Daoy (cell line): ENCODE measurements at places on chromosomes 12 and 14. TPM values are rescaled to one million over a fixed set of nuclear protein-coding genes. Genes with fewer than 3 reads are reported as not detected.

CMA1 gene
- total RNA-seq: not detected in 2 replicates

FAM222A gene
- total RNA-seq: 1.0 and 2.4 TPM in 2 replicates

PLEKHD1 gene
- 0.06 TPM in 1 of 2 replicates, not detected in the other for total RNA-seq

TRHDE gene
- 7.9 and 10.7 TPM in 2 replicates for total RNA-seq

AICDA gene
- not detected in 2 replicates for total RNA-seq

HSPB8 gene
- total RNA-seq: 56.1 and 58.4 TPM in 2 replicates

B3GNT4 gene
- not detected in 2 replicates for total RNA-seq

IFNG gene
- total RNA-seq: not detected in 2 replicates

CLEC2A gene
- total RNA-seq: not detected in 2 replicates

PIWIL1 gene
- 0.68 and 1.8 TPM in 2 replicates for total RNA-seq

GZMB gene
- not detected in 2 replicates for total RNA-seq

INSM2 gene
- 0.17 TPM in 1 of 2 replicates, not detected in the other for total RNA-seq

ACOT6 gene
- total RNA-seq: not detected in 2 replicates

PPP1R1A gene
- not detected in 2 replicates for total RNA-seq

TFCP2 gene
- total RNA-seq: 4.9 and 9.5 TPM in 2 replicates

P2RX2 gene
- total RNA-seq: not detected in 2 replicates

CD163 gene
- under 0.01 TPM in 1 of 2 replicates, not detected in the other for total RNA-seq

NTS gene
- not detected in 2 replicates for total RNA-seq

SOX5 gene
- 1.0 and 2.0 TPM in 2 replicates for total RNA-seq

ZNF140 gene
- 8.6 and 9.1 TPM in 2 replicates for total RNA-seq

NFE2 gene
- not detected in 2 replicates for total RNA-seq

GPD1 gene
- 0.29 TPM in 1 of 2 replicates, not detected in the other for total RNA-seq

SLC22A17 gene
- 13.8 and 13.9 TPM in 2 replicates for total RNA-seq

PSMB11 gene
- total RNA-seq: not detected in 2 replicates

SLC35F4 gene
- not detected in 2 replicates for total RNA-seq

ARMH4 gene
- total RNA-seq: 2.9 and 3.3 TPM in 2 replicates

GALNT4 gene
- 4.9 and 5.1 TPM in 2 replicates for total RNA-seq

ATP5F1B gene
- total RNA-seq: 764 and 817 TPM in 2 replicates

OVCH1 gene
- not detected in 2 replicates for total RNA-seq

DHRS1 gene
- total RNA-seq: 1.7 and 4.9 TPM in 2 replicates

ADAM21 gene
- 0.12 and 0.40 TPM in 2 replicates for total RNA-seq

GPR84 gene
- not detected in 2 replicates for total RNA-seq

AQP6 gene
- total RNA-seq: 0.11 TPM in 1 of 2 replicates, not detected in the other

TMEM119 gene
- total RNA-seq: 0.57 and 1.1 TPM in 2 replicates

EMP1 gene
- 116 and 250 TPM in 2 replicates for total RNA-seq

AGAP2 gene
- 0.03 and 0.29 TPM in 2 replicates for total RNA-seq

GUCY2C gene
- total RNA-seq: not detected in 2 replicates

MYH6 gene
- not detected in 2 replicates for total RNA-seq

CLMN gene
- total RNA-seq: 3.5 and 4.2 TPM in 2 replicates

NINJ2 gene
- total RNA-seq: not detected in 2 replicates

LRRC10 gene
- not detected in 2 replicates for total RNA-seq

DNM1L gene
- total RNA-seq: 69.8 and 75.5 TPM in 2 replicates

VRTN gene
- total RNA-seq: not detected in 2 replicates

SIX1 gene
- 14.9 and 15.1 TPM in 2 replicates for total RNA-seq

FOXG1 gene
- 1.8 and 4.5 TPM in 2 replicates for total RNA-seq

GARIN6 gene
- not detected in 2 replicates for total RNA-seq
